ENCODE measurements at places on chromosomes 16 and 17. TPM values are rescaled to one million over a fixed set of nuclear protein-coding genes. Genes with fewer than 3 reads are reported as not detected.

DNA sequence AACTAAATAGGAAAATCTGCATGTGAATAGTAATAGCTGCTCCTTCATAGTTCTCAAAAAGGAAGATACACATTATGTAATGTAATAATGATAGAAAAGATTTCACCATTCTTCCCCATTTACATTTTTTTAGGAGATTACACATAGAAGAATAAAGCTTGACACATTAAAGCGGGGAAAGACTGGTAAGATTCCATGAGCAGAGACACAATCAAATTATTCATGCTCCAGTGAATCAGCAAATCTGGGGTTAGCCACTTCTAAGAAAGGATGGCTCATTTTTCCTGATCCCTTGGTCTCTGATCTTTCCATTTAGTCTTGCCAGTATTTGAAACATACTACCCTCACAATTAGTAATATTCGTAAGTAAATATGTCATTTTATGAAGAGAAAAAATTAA lies 81.9 kb downstream of the CA4 start:
- H3K27me3 ChIP-seq = no peaks in the 10 kb centered on the region
- H3K36me3 ChIP-seq = peaks cover 33% of the 10 kb centered on the region
- no peak overlapping the region for H3K27ac ChIP-seq

- DNase-seq = no peak
- H3K27ac ChIP-seq = no peak overlapping the region
- H3K4me1 ChIP-seq = peaks cover 22% of the 10 kb centered on the region
- H3K4me3 ChIP-seq = no peak overlapping the region
- H3K27me3 ChIP-seq = no peaks in the 10 kb centered on the region
These were observed 177.9 kb downstream of the SPECC1 start for GRCh38 chr17:20187049-20187448.

DNA sequence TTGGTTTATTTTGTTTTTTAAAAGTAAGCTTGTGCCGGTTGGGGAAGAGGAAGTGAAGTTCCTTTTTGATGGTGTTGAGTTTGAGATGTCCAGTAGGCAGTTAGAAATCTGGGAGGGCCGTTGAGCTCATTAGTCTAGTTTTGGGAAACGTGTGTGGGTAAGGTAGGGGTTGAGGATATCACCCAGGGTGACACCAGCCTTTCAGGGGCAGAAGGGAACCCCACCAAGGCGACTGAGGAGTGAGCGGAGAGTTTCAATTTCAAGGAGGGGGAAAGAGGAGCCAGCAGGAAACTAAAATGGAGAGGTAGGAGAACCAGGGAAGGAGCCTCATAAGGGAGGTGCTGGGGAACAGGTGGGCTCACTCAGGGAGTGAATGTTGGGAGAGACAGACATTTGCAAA lies 22.7 kb downstream of the HAPSTR1 start:
- no peak overlapping the region for H3K27ac ChIP-seq
- H3K27me3 ChIP-seq = no peaks in the 10 kb centered on the region

ARMC7 gene
- 11.9 TPM for total RNA-seq

LPCAT2 gene
- total RNA-seq = 10.1 TPM

DNA sequence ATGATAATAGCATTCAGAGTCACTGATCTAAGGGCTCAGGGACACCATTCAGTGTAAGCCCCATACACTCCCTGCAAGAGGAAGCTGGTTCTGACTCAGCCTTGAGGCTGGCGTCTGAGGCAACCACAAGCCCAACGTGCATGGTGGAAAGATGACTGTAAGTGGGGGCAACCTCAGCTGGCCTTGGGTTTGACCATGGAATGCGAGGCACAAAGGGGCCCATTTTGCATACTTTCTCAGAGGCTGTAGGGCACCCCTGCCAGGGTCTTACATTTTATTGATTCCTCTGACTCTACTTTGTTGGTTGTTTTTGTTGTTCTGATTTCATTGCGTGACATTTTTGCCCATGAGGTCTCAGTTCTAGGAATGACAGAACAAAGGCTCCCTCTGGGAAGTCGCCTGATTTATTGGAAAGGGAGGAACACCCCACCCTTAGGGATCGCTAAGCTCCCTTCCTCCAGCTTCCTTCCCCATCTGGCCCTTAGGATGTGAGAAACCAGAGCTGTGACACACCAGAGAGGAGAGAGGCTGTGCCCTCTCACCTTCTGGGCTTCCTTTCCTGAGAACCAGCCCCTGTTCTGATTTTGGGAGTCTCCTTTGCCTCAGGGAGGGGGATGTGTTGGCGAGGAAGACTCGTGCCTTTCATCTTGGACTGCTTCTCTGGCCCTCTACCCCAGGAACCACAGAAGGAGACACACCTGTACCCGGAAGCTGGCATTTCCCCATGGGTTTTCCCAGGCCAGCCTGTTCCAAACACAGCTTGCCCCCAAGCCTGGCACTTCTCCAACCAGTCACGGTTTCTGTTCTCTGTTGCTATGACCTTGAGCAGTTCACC lies 5.6 kb upstream of the CIITA start:
- DNase-seq = peak; percentile 60
- peaks cover 58% of the 10 kb centered on the region for H3K4me1 ChIP-seq
- H3K27ac ChIP-seq = peak overlapping the region; percentile 68
- H3K36me3 ChIP-seq = no peaks in the 10 kb centered on the region
- H3K4me3 ChIP-seq = no peak overlapping the region
- H3K27me3 ChIP-seq = peaks cover 12% of the 10 kb centered on the region

- H3K4me3 ChIP-seq = no peak overlapping the region
These were observed 35.2 kb downstream of the PLXDC1 start for GRCh38 chr17:39116224-39116623.

Data from stomach (tissue), 19 donors.